SW480 (cell line): ENCODE measurements at places on chromosomes 7 and 10.

- no peak for DNase-seq
These were observed 29.2 kb downstream of the TDRD1 start for GRCh38 chr10:114208351-114208750.

DNA sequence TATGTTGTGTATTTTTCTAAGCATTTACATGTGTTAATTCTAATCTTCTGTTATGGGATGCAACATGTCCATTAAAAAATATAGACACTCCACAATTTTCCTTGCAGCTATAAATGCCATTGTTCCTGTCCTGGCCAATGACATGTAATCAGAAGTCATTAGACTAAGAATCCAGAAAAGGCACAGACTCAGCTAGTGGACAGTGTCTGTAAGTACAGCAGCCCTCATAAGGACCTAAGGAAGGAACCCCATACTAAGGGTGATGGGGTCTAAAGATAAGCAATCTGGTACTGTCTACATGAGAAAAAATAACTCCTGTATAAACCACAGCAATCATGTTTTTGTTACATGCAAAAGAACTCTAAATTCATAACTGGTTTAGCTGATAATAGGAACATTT, 115.9 kb downstream of the GPR85 start:
- DNase-seq, result no peak

DNA sequence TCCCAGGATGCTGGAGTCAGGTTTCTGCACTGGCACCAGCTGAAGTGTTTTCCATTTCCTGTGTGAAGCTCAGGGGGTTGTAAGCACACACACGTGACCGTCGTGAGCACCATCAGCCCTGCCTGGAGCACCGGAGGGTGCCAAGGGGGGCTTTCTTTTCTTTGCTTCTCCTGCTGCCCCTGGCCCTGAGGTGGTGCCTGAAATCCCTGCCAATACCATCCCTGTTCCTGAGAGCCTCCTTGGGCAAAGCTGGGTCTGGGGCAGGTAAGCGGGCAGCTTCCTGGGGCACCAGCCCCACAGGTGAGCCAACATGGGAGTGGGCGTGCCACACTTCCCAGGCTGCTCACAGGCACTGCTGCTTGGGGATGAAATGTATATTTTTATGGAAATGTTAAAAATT, 593.6 kb downstream of the DNAJB6 start:
- no peak for DNase-seq

DNA sequence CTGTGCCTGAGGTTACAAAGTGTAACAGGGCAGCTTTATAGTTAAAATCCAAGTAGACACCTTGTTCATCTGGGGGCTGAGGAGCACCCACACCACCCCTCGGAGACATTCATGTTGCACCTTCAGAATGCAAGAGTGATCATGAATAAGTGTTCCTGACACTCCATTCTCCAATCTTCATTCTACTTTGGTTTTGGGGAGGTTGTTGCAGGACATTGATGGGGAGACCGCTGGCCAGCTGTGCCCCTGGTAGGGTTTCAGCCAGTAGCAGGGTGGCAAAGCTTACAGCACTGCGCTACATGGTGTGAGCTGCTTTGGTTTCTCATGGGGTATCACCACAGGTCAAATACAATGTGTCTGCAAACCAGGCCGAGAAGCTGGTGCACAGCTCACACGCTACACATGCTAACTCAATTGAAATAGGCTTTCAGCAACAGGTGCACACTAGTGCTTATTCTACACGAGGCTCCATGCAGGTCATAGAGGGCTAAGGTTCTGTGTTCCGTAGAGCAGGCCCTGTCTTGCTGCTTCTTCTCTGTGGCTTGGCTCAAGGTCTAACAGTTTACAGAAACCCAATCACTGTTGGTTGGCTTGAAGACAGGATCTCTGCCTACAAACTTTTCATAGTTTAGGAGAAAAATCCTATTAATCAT, 317.4 kb upstream of the ZNF32 start:
- DNase-seq, result no peak

DNA sequence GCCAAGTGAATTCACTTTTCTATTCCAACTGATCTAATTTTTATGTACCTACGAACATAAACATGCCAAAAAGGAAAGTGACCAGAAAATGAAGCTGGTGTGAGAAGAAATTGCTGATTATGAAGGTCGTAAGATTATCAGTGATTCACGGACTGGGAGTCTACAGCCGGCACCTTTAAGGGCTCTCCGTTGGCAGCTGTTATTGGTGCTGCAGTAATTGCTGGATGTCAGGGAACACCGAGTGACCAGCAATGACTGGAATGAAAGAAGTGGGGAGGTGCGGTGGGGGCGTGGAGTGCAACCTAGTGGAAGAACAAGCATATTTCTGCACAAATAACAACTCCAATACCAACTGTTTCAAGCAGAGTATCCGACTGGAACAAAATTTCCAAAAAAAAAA, 109.8 kb upstream of the TARP start:
- DNase-seq, result no peak

- DNase-seq, result no peak
These were observed 23.7 kb upstream of the DDC start for GRCh38 chr7:50588937-50589336.

DNA sequence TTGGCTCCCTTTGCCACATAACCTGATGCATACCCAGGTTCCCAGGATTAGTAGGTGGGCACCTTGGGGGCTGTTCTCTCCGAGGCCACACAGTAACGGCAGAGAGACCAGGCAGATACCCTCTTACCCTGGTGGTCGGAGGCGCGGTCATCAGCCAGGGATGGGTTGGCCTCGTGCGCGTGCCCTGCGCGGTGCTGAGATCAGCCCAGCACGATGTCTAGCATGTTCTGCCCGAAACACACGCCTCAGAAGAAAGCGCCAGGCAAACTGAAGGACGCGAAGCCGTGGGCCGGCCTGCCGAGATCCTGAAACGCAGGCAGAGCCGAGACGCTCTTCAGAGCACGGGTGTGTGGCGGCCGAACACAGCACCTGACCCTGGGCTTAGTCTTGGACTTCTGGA, 34.7 kb upstream of the CFAP46 start:
- DNase-seq, result no peak

GRCh38 chr7:135685306-135686084, 23.2 kb downstream of the STMP1 start:
- no peak for DNase-seq

DNA sequence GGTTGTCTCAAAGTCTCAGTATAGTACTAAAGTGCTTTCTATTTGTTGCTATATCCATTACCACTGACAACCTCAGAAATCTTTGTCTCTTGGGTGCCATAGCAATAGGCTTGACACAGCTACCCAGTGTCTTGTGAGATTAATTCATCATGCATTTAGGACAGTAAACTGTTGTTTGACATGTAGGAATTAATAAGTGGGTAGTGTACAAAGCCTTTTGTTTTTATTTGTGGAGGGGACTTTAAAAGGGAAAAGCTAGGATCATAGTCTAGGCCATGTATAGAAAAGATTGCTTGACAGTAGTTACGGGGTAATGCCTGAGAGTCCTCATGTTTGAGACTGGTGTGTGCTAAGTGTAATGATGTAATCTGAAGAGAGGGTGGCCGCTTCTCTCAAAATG, 102.6 kb upstream of the AGR3 start:
- no peak for DNase-seq

DNA sequence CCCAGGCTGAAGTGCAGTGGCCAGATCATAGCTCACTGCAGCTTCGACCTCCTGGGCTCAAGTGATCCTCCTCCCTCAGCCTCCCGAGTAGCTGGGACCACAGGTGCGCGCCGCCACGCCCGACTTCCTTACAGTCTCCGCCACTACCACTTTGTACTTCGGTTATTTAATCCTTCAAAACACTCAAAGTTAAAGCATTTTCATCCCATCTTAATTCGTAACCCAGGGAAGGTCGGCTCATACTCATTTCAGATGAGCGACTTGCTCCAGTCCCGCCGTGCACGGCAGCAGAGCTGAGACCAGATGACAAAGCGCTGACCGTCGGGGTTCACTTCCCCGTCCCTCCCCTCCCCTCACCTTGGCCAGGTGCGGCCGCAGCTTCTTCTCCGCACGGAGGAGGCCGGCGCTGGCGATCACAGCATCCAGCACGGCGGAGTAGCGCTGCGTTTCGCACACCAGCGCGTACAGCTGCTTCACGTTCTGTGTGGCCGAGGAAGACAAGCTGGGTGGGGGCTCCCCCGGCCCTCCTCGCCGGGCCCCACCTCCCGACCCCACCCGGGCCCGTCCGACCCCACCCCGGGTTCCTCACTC, 457 bp downstream of the NSUN5 start:
- peak; percentile 28 for DNase-seq

GRCh38 chr7:74223711-74224510, 14.1 kb downstream of the LAT2 start:
- DNase-seq, result no peak

GRCh38 chr10:51119441-51119840, 45.2 kb downstream of the PRKG1 start:
- DNase-seq, result no peak

- no peak for DNase-seq
These were observed 106.8 kb upstream of the CTTNBP2 start for GRCh38 chr7:117979954-117980497.

DNA sequence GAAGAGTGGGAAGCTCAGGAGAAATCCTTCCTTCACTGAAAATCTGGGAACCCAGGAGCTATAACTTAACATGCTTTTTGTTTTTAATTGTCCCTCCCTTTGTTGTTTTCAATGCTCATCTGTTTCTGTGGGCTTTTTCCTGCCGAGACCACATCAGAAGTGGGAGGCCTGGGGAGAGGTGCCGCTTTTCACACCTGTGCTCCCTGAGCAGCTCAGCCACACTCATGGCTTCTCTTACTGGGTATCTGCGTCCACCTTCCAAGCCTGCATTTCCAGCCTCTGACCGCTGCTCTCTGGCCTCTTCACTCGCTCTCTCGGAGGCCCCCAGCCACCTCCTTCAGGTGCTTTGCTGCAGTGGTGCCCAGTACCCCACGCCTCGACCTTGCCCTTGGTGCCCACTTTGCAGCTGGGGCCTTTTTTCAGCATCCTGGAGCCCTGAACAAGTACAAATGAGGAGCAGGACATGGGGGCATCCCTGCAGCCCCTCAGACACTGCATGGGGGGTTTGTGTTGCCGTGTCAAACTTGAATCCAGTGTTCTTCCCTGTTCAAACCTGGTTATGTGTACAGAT, 9.9 kb downstream of the C7orf57 start:
- no peak for DNase-seq

- DNase-seq, result no peak
These were observed 210.5 kb downstream of the SEMA3A start for GRCh38 chr7:83984076-83984475.

DNA sequence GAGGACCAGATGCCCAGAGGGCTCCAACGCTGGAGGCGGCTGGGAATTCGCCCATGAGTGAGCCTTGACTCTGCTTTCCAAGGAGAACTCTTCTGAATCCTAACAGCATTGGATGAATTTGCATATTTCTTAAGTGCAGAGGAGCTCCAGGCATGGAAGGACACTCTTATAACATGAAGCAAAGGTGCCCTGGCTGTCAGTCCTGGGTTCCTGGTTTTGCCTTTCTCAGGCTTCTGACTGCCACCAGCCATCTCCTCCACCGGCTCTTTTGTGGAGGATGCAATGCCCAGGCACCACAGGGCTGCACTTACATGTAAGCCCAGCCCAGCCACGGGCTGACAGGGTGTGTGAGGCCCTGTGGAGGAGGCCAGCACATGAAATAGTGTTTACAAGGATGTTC, 8.2 kb downstream of the CLRN3 start:
- DNase-seq, result no peak

GRCh38 chr7:38311329-38311937, 38.0 kb upstream of the TARP start:
- no peak for DNase-seq

DNA sequence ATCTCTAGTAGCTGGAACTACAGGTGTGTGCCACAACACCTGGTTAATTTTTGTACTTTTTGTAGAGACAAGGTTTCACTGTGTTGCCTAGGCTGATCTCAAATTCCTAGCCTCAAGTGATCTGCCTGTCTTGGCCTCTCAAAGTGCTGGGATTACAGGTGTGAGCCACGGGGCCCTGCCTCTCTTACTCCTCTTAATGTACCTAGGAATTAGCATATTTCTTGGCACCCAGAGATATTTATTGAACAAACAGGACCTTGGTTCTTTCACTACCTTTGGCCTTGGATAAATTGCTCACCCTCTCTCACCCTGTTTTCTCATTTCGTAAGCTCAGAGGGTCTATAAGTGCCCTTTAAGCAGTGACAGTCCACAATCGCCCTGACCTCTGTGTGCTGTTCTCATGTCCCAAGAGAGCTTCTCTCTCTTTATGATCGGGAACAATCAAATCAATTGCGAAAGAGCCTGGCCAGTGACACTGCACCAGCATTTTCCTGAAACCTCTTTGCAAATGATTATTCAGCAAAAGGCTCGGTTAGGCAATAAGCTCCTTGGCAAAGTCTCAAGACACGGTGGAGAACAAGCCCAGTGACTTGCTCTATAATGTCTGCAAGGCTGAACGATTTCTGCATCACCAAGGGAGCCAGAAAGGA, 117.7 kb downstream of the APBB1IP start:
- DNase-seq, result no peak

- DNase-seq, result peak; percentile 42
These were observed 142.8 kb upstream of the CALCR start for GRCh38 chr7:93717217-93717900.

DNA sequence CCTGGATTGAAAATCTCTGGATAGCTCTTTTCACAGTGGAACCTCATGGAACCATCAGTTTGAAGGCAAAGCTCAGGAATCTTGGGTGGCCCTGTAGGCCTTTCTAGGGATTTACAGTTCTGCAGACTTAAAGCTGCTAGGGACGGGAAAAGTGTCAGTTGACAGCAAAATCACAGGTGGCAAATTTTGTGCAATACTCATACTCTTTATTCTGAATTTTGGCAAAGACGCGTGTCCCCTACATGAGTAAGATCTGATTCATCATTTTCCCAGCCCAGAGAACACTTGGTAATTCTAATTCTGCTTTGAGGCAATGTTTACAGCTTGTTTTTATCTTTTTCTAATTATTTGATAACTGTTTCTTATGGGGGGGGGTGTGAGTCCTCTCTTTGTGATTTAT, 3.6 kb downstream of the LRRC17 start:
- DNase-seq, result no peak

- DNase-seq, result no peak
These were observed 17.1 kb downstream of the OGDHL start for GRCh38 chr10:49744924-49745605.

DNA sequence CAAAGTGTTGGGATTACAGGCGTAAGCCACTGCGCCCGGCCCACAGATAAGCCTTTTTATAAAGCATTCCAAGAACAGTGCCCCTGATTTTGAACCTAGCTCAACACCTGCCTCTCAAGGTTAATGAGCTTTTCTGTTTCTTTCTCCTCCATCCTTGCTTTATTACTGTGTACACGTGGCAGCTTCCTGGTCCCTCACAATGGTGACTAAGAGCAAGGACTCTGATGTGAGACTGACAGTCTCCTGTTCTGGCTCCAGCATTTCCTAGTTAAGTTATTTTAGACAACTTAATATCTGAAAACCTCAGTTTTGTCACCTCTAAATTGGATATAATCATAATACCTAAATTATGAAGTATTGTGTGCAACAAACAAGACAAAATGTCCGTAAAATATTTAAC, 9.9 kb downstream of the HABP2 start:
- no peak for DNase-seq
